ENCODE measurements at places on chromosomes 5 and 9.

DNA sequence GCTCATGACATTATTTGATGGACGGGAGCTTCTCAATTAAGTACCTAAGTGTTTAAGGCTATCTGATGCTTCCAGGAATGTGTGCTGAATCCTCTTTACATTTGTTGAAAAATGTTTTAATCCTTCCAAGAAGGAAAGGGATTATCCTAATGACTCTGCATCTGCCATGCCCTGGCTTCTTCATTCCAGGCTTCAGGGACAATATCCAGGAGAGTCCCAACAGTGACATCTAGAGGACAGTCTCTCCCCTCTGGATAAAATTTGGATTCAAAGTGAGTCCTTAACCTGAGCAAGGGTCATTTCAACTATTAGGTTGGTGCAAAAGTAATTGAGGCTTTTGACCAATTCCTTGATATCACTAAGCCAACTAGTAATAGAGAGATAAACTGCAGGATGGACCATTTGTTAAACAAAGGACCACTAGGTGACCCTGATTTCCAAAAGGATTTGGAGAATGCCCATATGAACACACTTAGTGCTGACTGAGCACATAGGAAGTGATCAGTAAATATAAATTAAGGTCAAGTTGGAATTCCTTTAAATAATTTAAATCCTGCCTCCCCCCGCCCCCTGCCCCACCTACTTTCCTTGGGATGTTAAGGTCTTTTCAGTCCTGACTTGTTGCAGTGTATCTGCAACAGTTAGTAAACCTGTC is 19.1 kb downstream of the TNFSF8 start:
- peak; percentile 73 for DNase-seq

- DNase-seq: peak; percentile 81
These were observed 818.2 kb downstream of the TLR4 start for GRCh38 chr9:118522093-118523028.

GRCh38 chr9:135958485-135958884 is 2.7 kb downstream of the UBAC1 start:
- DNase-seq: no peak

- no peak for DNase-seq
These were observed 152.9 kb downstream of the PIK3R1 start for GRCh38 chr5:68368311-68369022.

DNA sequence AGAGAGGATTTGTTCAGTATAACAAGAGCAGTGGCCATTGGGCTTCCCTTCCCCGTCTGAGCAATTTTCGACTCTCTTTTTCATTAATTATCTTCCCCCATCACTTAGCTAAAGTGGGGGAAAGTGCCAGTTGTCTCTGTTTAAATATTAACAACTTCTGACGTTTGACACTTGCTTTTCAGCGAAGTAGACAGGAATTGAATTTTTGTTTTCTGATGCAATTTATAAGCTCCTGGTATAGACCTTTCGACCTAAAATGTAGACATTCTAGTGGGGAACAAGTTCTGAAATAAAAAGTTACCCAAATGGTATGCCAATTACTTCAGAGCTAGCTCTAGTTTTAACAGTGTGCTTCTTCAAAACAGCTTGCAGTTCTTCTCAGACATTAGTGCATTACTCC is 100.6 kb downstream of the ITGA1 start:
- DNase-seq: no peak
